SHP77 (cell line): ENCODE measurements at places on chromosomes 1 and 21.

- DNase-seq: no peak
Observed at GRCh38 chr1:3759796-3760195, 7.5 kb downstream of the CCDC27 start.

DNA sequence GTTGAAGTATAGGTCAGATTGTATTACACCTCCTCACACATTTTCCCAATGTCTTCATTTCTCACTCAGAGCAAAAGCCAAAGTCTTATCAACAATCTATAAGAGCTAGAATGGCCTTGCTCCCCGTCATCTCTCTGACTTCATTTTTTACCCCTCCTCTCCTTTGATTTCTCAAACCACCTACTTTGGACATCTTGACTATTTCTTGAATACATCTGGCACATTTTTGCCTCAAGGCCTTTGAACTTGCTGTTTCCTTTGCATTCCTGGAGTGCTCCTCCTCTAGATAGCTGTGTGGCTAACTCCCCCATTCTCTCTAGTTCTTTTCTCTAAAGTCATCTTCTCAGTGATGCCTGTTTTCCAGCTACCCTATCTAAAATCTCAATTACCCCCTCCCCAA lies 7.2 kb upstream of the XCL2 start:
- DNase-seq: no peak

- DNase-seq: peak; percentile 76
Observed at GRCh38 chr1:154847891-154848290, 22.2 kb downstream of the KCNN3 start.

GRCh38 chr1:217569021-217569420 lies 61.9 kb downstream of the GPATCH2 start:
- no peak for DNase-seq

DNA sequence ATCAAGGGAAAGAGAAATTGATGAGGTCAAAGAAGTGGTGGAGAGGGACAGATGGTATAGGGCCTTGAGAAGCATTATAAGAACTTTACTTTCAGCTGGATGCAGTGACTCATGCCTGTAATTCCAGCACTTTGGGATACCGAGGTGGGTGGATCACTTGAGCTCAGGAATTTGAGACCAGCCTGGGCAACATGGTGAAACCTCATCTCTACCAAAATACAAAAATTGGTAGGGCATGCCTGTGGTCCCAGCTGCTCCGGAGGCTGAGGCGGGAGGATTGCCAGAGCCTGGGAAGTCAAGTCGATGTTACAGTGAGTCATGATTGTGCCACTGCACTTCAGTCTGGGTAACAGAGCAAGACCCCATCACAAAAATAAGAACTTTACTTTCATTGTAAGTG lies 5.7 kb downstream of the TMEM50A start:
- no peak for DNase-seq

- no peak for DNase-seq
Observed at GRCh38 chr1:235473806-235474205, 30.4 kb downstream of the B3GALNT2 start.

- DNase-seq: no peak
Observed at GRCh38 chr1:36446271-36446670, 4.0 kb downstream of the OSCP1 start.

DNA sequence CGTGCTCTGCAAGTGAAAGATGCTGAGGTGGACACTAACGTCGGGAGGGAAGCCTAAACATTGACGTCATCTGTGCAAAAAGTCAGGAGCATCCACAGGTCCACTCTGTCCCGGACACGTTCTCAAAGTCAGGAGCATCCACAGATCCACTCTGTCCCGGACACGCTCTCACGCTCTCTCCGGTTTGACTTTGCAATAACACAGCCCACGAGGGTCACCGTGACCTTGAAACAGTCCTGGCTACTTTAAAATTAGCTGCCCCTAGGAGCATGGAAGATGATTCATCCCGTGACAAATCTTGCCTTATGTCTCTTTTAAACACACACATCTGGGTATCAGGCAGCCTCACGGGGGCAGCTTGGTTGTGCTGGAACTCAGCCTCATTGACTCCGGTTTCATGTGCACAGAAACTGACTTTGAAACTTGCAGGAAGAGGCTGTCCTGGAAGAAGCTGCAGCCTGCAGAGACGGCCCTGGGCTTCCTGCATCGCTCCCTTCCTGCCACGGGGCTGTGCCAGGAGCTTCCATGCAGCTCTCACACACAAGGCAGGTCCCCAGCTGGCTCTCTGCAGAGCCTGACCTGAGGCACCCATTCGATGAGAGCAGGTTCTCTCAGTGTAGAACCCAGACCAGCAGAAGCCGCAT lies 18.1 kb upstream of the COL18A1 start:
- DNase-seq: no peak

DNA sequence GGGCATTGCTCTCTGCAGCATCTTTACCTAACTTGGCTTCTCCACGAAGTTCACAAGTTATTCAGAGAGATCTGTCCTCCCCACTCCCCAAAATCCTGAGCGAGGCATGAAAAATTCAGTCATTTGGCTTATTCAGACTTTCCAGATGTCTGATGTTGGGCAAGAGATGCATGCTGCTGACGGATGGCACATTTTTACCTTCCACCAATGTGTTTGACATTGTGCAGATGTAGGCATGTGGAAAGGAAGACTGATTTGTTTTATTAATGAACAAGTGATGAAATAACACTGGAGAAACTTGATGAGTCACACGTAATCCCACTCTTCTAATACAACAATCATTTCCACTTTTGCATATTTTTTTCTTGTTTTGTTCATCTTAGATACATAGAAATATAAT lies 86.7 kb downstream of the C1orf94 start:
- no peak for DNase-seq

GRCh38 chr1:109793486-109794318 lies 30.0 kb upstream of the EPS8L3 start:
- DNase-seq: no peak

GRCh38 chr1:210143465-210144062 lies 89.0 kb upstream of the SERTAD4 start:
- DNase-seq: peak; percentile 58

GRCh38 chr1:35706846-35707600 lies 11.7 kb downstream of the C1orf216 start:
- no peak for DNase-seq
